ENCODE measurements at places on chromosomes 5 and 9.

GRCh38 chr9:91361291-91362050, at the start of gene AUH:
Gene AUH (minus strand): TSS chr9:91361918. CDS start chr9:91361889, 29 bp downstream.
- peak; percentile 84 for DNase-seq

DNA sequence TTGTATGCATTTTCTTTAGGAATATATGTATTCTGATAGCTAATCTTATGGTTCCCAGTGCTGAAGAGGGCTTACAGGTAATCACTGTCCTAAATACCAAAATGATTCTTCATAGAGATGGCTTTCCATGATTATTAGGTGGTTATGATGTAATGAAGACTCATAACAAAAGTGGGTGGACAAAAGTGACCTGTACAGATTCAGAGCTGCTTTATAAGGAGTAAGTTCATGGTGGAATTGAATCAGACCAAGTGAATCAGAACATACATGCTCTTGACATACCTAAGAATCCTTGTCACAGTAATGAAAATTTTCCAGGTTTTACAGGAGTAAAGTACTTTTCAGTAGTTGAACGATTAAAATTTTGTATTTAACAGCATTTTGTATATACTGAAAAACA, 105.6 kb downstream of the NIPBL start:
- no peak for DNase-seq

- DNase-seq, result no peak
These were observed 46.6 kb downstream of the ARHGAP26 start for GRCh38 chr5:142816531-142817430.

- DNase-seq, result no peak
These were observed 2.6 kb downstream of the AMACR start for GRCh38 chr5:34005211-34005610.

- DNase-seq, result no peak
These were observed 16.6 kb downstream of the ZNF474 start for GRCh38 chr5:122145906-122146305.

- DNase-seq, result no peak
These were observed 54.1 kb downstream of the ARHGEF37 start for GRCh38 chr5:149635394-149635793.

- no peak for DNase-seq
These were observed 93.7 kb downstream of the OR2K2 start for GRCh38 chr9:111236332-111236731.

GRCh38 chr9:89317282-89317681, 1.0 kb upstream of the SECISBP2 start:
- DNase-seq, result no peak

DNA sequence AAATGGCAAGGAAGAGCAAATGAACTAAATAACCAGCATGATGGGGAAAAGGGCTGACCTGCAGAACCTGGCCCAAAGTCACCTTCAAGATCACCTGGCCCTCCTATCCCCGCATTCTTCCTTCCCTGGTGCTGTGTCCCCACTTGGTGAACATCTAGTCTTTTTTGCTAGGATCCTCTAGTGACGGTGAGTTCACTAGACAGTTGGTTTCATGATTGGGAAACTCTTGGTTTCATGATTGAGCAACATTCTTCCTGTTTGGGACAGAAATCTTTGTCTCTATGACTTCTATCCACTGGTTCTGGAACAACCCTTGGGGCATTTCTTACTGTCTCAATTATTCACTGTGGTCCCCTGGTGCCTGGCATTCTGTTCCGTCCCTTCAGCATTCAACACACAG, 50.2 kb upstream of the DAB2IP start:
- DNase-seq, result no peak

DNA sequence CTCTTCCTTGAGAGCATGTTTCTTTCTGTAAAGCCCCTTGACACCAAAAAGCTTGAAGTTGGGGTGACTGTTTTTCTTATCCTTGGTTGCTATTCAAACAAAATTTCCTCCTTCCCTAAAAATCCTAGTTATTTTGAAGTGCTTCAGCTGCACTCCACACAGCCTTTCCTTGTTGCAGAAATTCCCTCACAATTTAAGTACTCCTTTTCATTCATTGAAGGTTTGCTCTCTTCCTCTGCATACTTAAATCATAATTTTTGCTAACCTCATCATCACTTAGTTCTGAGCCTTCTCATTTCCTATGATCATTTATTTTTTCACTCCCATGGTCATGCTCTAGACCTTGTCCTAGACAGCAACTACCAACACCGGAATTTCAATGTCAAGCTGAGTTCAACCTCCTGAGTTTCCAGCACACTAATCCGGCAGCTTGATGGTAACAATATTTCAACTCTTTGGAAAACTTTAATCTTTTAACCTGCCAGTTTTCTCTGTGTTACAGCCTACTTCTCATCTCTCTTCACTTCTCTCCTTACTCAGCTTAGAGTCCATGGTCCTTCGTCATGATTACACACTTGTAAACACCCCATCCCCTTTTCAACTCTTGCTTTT, 78.7 kb upstream of the ACTBL2 start:
- no peak for DNase-seq

GRCh38 chr5:37858250-37858649, 18.4 kb upstream of the GDNF start:
- no peak for DNase-seq

GRCh38 chr5:32047056-32047455, 127.1 kb downstream of the GOLPH3 start:
- no peak for DNase-seq

DNA sequence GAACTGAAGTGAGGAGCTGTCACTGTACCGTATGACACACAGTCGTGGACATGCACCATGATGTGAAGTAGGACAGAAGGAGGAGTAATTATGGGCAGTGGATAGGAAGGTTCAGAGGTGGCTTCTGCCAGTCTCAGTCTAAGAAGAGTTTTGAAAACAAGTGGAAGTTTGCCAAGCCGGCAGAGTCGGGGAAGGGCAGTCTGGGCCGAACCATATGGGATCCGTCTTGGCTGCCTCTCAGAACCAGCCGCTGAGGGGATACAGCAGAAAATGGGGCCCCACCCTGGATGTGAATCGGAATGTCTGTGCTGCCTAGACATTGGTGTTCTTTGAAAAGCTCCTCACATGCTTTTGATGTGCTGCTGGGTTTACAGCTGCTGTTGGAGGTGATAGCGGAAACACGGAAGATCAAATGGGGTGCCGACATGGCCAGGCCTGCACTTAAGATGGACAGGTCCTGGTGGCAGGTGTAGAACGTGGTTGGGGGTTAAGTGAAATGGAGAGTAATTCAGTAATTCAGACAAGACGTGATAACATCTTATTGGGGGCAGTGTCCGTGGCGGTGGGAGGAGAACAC, 11.2 kb downstream of the SNX18 start:
- no peak for DNase-seq

DNA sequence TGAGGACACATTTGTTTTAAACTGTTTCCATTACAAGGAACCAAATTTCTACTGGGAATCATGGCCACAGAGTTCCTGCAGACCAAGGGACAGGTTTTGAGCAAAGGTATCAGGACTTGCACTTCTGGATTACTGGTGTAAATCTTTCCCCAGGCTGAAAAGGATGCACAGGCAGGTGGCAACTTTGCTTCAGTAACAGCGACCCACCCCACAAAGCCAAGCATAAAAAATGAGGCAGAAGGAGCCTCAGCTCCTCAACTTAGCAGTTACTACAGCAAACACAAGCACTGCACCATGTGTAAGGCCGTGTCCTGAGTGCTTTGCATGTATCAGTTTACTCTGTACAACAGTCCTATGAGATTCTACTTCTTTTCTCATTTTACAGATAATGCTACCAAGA, 251.9 kb downstream of the EBF1 start:
- DNase-seq, result no peak

GRCh38 chr9:137054932-137055384, 1.1 kb upstream of the ENTPD2 start:
- no peak for DNase-seq

- DNase-seq, result no peak
These were observed 105.4 kb upstream of the TBCA start for GRCh38 chr5:77881528-77881927.

DNA sequence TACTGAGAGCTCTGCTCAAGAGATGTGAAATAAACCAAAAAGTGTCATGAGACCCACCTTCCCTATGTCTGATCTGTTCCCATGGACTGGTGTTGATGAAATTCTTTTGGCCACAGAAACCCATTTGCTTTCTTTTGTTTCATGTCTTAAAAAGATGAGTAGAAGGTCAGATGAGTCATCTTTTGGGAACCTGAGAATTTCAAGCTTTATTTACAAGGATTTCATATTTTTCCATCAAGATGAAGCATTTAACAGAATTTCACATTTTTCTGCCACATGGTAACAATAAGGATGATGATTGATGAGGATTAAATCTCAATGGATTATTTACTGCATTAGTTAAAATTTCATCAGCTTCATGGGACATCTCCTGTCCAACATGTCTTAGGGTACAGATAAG, 337.8 kb downstream of the DEPDC1B start:
- no peak for DNase-seq

DNA sequence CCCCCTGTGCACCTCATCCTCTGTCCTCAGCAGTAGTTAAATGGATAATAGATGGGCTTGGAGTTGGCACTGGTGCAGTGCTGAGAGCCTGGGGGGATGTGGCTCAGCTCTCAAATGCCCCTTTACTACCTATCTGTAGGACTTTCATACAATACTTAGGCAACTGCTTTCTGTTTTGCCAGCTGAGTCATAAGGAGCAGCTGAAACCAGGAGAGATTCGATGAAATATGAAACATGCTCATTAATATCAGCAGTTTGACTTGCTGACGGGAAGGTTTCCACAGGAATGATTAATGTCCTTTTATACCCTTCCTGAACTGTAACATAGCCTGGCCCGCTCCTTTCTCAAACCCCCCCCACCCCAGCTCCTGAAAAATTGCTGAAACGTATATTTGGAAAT, 142.6 kb downstream of the SAXO1 start:
- DNase-seq, result no peak

DNA sequence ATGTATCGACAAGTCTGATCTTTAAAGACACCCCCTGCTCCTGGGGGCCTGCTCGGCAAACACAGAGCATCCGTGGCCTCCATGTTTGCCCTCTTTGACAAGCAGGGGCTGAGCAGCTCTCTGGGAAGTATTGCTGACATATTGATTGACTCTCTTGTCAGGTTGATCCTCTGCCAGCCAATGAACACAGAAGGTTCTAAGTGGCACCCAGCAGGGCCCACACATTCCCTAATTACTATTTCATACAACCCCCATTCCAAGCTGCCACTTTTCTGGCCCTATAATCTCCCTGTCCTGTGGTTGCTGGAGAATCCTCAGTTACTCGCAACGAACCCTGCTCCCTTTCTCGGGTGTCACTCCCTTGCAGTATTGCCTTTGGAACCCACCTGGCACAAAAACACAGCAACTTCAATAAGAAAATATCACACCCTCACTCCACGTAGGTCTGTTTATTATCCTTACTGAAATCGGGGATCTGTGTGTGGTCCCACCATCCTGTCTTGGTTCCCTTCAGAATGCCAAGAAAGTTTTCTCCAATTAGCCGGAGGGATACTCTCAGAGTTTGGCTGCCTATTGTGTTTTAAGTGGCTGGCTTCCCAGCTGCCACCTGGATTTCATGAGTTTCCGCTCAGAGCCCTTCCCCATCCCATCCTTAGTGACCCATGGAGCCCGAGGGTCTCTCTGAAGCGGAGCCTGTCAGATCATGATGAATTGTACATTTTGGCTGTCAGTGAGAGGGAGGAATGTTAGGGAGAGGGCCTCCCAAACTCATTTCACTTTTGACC, 249.0 kb upstream of the WWC1 start:
- no peak for DNase-seq

DNA sequence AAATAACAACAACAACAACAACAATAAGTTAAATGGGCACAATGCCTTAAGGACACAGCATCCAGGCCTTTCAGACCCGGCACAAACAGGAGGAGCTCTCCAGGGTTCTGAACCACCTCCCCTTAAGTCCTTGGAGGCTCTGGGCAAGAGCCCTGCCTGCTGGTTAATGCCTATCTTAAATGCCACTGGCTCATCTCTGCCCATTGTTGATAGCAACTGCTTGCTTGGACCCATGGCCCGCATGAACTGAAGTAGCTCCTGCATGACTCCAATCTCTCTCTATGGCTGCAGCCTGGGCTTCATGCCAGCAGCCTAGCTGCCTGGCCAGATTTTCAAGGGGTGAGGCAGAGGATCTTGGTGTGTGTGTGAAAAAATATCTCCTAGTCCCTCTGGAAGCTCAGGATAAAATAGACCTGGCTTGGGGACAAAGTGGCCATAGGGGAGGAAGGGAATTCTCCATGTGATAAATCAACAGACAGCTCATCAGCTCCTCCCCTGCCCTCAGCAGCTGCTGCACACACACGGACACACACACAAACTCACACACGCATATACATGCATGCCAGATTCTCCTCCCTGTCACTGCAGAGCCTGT, 27.4 kb downstream of the FAM219A start:
- DNase-seq, result no peak

DNA sequence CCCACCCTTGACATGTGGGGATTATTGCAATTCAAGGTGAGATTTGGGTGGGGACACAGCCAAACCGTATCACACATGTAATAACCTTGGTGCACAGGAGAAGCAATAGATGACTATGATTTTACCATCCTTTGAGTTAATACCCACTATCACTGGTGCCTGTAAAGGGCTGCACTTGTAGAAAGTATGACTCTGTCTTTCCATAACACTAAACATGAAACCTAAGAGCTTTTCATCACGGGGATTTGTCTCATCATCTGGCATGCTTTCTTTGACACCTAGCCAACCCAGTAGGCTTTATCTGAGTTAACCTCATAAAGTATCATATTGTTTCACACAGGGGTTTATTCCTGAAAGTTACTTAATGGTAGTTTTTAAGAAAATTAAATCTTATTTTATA, 188.9 kb upstream of the TNC start:
- no peak for DNase-seq

DNA sequence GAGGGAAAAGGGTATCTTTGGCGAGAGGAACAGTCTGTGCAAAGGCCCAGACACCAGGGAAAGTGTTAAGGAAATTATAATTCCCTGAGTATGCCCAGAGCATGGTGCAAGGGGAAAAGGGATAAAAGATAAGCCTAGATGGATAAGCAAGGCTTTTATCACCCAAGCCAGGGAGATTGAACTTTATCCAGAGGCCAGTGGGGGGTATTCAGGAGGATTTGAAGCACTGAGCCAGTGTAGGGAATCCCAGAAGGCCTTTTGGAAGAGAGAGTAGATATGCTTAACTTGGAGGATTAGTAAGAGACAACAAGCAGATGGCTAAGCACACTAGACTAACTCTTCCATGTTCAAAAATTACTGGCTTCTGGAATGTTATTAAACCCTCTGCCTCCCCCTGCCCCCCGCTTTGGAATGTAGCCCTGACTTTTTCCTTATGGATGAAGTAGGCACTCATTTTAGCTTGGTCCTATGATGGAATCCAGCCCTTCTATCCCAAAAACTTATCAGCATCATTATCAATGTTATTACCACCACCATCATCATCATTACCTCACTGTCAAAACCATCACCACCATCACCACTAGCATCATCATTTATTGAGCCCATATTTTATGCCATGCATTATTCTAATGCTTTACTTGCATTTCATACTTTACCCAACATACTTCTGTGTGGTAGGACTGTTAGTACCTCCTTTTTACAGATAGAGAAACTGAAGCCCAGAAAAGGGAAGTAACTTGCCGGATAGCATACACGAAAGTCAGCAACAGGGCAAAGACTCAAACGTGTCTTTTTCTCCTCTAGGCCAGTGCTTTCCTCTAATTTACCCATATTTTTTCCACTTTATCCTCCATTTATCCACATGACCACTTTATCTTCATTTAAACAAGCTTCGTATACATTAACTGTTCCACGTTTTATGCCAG, 237.0 kb downstream of the PAPPA start:
- DNase-seq, result no peak
